ENCODE measurements at places on chromosomes 16 and 17.

DNA sequence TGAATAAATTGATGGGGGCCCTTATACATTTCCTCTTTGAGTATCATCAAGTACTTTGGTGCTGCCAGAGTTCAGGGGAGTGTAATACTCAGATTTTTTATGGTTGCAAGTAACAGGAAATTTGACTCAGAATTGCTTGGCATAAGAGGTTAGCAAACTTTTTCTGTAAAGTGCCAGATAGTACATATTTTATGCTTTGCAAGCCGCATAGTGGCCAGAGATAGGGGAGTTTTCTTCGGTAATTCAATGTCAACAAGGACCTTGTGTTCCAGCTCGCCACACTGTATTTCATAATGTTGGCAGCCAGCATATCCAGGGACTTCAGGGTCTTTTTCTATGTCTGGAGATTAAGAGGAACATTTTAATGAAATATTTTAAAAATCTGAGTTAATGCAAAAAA lies 51.0 kb upstream of the MARCHF10 start:
- DNase-seq = no peak

- DNase-seq = no peak
Measured at GRCh38 chr16:89107203-89107582, 13.5 kb downstream of the ACSF3 start.

DNA sequence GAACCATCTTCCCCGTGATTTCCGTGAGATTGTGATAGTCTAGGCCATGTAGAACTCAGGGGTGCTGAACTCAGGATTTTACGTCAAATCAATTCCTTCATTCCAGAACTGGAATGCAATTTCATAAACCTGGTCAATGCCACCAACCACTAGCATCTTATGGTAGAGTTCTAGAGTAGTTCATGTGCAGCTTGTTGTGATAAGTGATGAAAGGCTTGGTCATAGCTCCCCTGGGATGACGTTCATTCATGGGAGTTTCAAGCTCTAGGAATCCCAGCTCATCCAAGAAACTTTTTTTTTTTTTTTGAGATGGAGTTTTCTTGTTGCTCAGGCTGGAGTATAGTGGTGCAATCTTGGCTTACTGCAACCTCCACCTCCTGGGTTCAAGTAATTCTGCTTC lies 3.7 kb upstream of the DPEP2 start:
- no peak for DNase-seq

GRCh38 chr17:3167574-3167973 lies 29.7 kb upstream of the OR1A2 start:
- DNase-seq = no peak

- peak; percentile 28 for DNase-seq
Measured at GRCh38 chr17:81910840-81911276, 341 bp downstream of the PCYT2 start.

GRCh38 chr17:70123193-70123592 lies 46.1 kb upstream of the KCNJ2 start:
- DNase-seq = no peak

- no peak for DNase-seq
Measured at GRCh38 chr16:69199382-69199781, 12.4 kb downstream of the SNTB2 start.

DNA sequence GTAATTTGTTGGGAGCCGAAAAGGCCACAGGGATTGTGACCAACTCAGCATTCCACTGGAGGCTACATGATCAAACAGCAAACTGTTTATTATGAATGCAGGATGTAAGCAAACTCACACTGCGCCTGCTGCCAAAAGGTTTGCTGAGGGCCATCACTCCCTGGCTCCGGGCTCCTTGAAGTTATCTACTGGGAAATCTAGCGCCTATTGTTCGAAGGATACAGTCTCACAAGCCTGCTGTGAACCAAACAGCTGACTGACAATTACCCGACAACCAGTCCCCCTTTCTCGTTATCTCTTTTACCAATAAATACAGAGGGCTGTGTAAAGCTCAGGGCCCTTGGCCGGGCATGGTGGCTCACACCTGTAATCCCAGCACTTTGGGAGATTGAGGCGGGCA lies 52.5 kb downstream of the BCL7C start:
- DNase-seq = no peak
